ENCODE measurements at places on chromosomes 1 and 21.

DNA sequence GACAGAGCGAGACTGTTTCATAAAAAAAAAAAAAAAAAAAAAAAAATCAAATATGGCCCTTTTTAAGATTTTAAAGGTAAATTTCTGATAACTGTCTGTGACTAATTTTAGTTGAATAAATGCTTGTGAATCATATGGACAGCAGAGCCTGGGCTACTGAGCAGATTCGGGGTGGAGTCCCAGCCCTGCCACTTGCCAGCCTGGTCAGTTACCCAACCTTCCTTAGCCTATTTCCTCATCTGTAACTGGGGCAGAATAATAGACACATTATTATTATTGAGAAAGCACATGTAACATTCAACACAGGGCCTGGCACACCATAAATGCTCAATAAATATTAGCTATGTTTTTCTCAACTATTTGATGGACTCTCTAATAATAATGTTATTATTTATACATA is 11.2 kb upstream of the H3-3A start:
- DNase-seq, result no peak

- DNase-seq, result no peak
These were observed 261.3 kb upstream of the ESRRG start for GRCh38 chr1:216984536-216984935.

GRCh38 chr1:62271134-62271533 is 48.1 kb downstream of the KANK4 start:
- no peak for DNase-seq

- peak; percentile 71 for DNase-seq
These were observed 68.8 kb upstream of the WDR26 start for GRCh38 chr1:224503161-224504118.

DNA sequence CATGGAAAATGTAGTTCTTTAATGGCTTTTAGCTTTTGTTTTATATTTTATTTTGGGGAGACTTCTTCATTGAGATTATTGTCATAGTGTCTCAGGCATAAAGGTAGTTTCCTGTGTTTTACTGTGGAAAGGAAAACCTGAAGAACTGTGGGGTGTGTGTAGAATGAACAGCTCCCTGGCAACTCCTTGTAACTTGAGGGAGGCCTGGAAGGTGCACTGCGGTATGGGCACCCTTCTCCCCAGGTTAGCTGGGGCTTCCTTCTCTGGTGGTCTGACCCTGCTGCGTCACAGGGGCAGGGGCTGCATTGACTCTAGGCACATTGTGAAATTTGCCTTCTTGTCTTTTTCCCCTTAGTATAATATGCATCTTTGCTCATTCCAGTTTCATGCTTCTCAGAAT is 1.7 kb downstream of the ATP1B1 start:
- DNase-seq, result no peak

DNA sequence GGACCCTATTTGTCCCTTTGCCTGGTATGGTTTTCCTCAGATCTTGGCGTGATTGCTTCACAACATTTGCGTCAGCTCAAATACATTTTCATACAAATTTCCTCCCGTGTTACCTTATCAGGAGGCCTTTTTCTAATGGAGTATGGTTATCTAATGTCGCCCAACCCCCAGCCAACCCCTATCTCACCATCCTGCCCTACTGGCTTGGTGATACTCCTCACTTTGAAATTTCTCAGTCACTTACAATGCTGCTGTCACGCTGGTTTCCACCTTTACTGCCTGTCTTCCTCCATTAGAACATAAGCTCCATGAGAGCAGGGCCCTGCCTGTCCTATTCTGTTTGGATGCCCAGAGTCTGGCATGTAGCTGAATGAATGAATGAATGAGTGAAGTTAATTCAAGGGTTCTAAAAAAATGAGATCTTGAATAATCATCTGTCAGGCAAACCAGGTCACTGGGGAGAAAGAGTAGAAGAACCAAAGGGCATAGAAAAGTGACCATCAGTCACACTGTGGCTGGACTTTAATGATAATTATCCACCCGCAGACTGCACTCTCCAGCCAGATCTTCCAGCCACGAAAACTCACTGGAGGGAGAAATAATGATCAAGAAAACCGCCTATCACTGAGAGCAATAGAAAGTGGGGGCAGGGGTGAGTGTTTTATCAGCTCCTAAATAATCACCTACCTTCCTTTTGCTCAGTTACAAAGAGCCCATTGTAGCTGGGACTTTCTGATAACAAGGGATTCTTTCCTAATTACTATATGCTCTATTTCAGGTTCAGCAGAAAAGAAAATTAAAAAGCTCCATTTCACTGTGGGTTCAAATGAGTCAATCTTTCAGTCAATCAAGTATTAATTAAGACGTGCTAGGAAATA is 21.3 kb downstream of the KIAA0040 start:
- no peak for DNase-seq

DNA sequence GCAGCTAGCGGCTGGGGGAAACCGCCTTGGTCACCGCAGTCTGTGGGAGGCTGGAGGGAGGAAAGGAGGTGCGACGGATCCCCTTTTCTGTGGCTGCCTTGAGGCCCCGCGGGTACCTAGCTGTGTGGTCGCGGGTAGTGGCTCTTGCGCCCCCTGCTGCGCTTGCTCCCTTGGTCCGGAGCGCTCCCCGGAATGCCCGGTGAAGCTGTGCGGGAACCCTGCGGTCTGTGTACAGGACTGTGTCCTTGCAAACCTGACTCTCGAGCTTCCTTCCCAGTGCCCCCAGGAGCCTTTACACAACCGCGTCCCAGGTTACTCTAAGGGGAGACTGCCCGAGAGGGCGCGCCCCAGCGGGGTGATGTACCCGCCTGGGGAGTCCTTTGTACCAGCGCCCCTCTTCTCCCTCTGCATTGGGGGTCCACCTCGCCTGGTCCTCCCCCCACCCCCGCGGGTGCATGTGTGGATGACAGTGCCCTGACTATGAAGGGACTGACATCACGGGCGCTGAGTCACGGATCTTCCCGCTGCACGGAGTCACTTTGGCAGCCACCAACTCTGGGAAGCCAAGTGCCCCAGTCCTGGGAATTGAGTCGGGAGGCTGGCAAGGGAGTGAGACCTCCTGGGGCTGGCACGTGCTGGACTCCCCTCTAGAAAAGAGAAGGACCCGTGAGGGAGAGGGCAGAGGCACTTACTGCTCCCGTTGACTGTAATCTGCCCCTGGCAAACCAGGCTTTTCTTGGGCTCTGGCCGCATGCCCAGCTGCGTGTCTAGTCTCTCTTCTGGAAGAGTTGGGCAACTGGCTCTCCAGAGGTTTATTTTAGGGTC is 816 bp downstream of the IL6R start:
- DNase-seq, result peak; percentile 20

GRCh38 chr1:95117207-95118066 is at the start of gene TLCD4:
Gene TLCD4, plus strand, starts transcription at chr1:95117355. Its CDS starts 26,547 bp downstream, at chr1:95143902.
- DNase-seq, result no peak

DNA sequence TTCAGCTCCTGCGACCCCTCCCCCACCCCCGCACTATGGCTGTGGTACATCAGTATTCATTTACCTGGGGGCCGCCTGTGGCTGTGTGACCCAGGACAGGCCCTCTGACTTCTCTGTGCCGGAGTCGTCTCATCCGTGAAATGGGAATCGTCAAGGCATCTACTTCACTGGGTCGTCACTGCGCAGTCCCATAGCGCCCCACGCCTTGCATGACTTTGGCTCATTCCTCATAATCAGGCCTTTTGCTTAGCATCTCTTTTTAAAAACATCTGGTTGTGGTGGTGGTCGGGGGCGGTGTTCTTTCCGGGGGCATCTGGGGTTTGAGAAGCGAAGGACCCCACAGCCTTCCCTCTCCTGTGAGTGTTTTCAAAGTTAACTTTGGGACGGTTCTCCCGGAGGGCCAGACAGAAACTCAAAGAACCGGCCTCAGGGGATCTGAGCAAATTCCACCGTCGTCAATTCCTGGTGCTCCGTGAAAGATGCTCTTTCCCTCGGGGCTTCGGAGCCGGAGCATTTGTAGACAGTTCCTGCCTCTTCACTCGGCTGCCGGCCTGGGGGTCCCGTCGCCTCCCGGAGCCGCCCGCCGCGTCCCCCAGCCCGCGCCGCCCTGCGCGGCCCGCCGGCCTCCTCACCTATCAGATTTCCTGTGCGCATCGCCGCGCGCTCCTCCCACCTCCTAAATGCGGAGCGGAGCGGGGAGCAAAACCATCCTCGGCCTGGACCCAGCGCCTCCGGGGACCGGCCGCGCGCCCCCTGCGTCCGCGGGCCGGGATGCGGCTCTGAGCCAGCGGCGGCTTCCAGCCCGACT is at the start of gene B3GALT5:
Gene B3GALT5 (plus strand): TSS at position 708 of the 808 bp plus-strand sequence. CDS start 47,620 bp downstream, outside the sequence.
- no peak for DNase-seq

DNA sequence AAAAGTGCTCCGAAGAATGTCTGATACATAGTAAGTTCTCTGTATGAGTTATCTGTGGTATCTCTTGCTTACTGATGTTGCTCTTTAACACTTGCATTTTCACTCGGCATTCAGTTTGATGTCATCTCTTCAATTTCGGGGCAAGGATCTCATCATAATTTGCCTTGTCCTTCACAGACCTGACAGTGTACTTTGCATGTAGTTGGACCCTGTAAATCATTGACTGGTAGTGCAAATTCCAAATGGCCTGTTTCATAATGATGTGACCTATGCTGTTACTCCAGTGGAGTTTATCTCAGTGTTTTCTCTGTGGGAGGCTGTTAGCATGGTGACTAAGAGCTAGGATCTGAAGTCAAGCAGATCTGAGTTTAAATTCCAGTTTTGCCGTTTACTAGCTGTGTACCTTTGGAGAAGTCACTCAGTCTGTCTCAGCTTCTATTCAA is 34.2 kb upstream of the ABCD3 start:
- no peak for DNase-seq

GRCh38 chr21:42695697-42696380 is 42.4 kb downstream of the PDE9A start:
- no peak for DNase-seq

DNA sequence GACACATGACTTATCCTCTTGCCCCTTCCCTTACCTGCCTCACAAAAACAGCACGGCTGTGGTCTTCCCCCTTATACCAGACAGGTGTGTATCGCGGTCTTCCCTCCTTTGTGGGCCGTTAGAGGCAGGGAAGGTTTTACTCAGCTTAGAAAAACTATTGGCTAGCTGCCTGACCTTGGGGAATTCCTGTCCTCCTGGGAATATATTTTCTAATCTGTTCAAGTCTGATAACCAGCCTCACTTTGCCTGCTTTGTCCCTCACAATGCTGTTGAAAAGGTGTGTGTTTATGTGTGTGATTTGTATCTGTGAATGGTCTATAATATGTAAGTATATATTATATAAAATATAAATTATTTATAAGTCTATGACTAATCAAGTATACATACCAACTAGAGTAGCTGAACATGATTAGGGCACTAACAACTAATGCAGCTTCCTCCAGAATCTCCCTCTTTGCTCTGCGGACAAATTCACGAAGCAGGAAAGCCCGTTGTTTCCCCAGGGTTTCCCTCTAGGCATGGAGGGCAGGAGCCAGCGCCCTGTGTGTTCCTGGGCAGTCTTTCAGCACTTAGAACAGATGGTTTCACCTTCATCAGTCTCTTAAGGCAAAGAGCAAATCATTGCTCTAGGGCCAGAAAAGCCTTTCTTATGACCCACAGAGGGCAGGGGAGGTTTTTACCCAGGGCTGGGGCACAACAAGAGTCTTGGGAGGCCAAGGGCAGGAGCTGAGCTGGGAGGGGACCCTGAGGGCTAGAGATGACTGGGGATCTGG is 25.6 kb downstream of the SLC26A9 start:
- DNase-seq, result no peak

GRCh38 chr1:205224736-205225135 is 3.0 kb upstream of the TMCC2 start:
- no peak for DNase-seq

DNA sequence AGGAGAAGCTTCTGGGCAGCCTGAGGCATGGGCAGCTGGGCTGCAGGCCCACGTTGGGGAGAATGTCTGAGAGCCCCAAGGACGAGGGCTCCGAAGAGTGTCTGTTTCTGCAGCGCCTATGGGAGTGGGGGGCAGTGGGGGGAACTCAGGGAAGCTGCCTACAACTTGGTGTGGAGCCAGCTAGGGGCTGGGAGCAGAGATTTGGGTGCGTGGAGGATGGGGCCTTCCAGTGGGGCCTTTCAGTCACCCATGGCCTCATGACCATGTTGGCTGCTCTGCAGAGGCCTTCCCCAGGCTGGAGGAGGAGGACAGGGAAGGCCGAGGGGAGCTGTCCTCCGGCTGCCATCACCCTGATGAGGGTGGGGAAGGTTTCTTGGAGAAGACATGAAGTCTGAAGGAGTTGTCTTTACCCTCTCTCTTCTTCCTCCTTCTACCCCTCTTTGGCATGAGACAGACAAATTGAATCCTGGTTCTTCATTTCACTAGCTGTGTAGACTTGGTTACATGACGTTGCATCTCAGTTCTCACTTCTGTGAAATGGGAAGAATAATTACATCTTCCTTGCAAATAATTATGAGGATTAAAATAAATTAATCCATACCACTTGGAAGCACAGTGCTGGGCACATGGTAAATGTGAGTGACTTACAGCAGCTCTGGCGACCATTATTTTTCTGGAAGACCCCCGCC is 8.3 kb downstream of the PPFIA4 start:
- DNase-seq, result no peak

GRCh38 chr1:109817881-109818270 is 54.2 kb upstream of the EPS8L3 start:
- DNase-seq, result no peak

DNA sequence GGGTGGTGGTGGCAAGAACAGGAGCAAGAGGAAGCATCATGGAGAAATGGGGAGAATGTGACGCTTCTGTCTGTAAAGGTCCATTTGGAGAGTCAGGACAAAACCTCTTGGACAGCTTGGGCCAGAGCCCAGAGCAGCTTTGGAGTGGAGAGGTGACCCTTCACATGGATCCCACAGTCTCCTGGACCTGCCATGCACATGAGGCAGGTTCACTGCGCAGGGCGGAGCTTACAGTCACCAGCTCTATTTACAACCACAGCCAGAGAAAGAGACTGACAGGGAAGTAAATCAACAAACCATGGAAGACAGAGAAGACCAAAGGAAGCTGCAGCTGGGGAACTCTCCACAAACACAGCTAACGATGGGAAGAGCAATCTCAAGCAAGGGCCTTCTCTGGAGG is 828 bp upstream of the RGS8 start:
- DNase-seq, result no peak

- DNase-seq, result peak; percentile 13
These were observed 35.0 kb upstream of the VWA5B1 start for GRCh38 chr1:20255666-20256065.

- no peak for DNase-seq
These were observed 6.6 kb upstream of the TMEM51 start for GRCh38 chr1:15146971-15147376.

GRCh38 chr1:157659576-157660247 is 40.9 kb downstream of the FCRL3 start:
- DNase-seq, result no peak

Measured in AG09309 (cell line).